ENCODE measurements at places on chromosomes 12 and 14.

GRCh38 chr12:39984670-39985069 is 121.2 kb downstream of the SLC2A13 start:
- DNase-seq: no peak

DNA sequence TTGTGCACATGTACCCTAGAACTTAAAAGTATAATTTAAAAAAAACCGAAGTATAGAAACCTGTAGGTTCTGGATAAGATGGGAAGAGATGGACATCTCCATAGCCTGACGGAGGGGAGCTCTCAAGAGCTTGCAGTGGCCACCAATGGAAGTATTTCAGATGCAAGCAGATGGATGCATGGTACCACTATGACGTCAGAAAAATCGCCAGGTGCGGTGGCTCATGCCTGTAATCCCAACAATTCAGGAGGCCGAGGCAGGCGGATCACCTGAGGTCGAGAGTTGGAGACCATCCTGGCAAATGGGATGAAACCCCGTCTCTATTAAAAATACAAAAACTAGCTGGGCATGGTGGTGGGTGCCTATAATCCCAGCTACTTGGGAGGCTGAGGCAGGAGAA is 3.4 kb downstream of the TEX22 start:
- DNase-seq: no peak

DNA sequence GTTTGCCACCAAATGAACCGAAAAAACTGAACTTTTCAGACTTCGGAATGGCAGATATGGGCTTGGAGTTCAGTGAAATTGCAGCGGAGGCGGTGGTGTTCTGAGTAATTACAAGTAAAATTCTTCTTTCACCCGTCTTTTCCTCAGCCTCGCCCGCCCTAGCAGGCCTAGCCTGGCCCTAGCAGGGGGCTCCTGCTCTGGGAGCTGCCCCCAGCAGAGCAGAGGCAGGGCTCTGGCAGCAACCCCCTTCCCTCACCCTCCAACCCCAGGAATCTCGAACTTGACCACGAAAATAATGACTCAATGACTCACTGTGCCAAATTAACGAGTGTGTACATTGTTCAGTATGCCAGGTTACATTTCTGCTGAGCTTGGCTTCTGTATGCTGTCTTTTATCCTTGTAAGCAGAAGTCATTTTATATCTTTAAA is 1.1 kb downstream of the PAPLN start:
- no peak for DNase-seq

GRCh38 chr14:33576014-33576413 is 374.9 kb downstream of the EGLN3 start:
- no peak for DNase-seq

DNA sequence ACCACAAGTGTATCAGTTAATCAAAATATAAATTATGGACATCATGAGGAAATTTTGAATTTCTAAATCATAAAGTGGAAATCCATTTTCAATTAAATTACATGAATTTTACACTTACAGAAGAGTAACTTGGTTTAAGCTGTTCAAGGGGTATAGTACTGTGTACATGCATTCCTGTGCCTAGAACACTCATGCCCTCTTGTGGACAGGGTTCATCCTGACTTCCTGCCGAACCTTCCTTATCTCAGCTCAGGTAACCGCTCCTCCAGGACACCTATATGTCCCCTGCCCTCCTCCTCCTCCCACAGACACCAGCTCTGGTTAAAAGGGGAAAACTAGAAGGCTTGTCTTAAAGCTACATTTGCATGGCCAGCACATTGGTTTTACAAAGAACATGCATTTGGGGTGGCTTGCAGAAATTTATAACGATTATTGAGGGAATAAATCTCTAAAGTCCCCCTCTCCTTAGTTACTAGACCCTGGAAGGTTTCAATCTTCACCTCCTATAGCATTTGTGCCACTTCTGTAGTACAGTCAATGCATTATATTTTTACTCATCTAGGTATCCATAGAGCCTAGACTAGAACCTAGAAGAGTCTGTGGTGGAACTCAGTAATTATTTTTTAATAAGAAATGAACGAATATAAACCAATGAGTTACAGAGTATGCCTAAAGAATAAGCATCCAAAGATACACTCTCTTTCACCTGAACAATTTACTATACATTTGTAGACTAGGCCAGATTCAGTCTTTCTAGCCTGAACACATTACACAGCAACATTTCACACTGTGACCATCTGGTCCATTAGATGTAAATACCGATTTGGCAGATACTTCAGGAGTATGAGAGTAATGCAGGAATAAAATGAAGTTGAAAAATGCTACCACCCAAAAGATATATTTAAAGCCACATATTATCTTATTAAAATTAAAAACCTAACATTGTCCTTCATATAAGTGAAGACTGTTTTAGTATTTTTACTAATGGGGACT is 345.6 kb downstream of the PAWR start:
- DNase-seq: no peak

DNA sequence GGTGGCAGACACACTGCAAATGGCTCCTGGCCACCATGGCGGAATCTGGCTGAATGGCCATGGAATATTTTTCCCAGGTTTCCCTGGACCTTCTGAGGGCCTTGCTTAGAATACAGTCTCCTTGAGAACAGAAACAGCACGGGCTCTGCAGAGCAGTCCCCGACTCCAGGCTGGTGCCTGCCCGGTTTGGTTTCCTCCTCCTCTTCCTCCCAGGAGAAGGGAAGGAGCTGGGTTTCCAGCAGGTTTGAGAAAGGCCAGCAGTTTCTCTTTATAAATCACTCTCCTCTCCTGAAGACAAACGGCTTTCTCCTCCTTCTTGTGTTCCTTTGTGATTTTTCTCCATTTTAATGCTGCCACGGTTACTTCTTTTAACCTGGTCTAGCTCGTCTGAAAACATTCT is 106.8 kb upstream of the RFLNA start:
- no peak for DNase-seq

- no peak for DNase-seq
Measured at GRCh38 chr14:64845878-64846277, 33.8 kb downstream of the SPTB start.
